Dermis microvascular lymphatic vessel endothelial cell (primary cell): ENCODE measurements at places on chromosomes 13 and 19. TPM values are rescaled to one million over a fixed set of nuclear protein-coding genes. Genes with fewer than 3 reads are reported as not detected.

Gene SBK2
- total RNA-seq, result not detected in 2 replicates

Gene NRTN
- total RNA-seq, result 0.13 and 0.51 TPM in 2 replicates

DNA sequence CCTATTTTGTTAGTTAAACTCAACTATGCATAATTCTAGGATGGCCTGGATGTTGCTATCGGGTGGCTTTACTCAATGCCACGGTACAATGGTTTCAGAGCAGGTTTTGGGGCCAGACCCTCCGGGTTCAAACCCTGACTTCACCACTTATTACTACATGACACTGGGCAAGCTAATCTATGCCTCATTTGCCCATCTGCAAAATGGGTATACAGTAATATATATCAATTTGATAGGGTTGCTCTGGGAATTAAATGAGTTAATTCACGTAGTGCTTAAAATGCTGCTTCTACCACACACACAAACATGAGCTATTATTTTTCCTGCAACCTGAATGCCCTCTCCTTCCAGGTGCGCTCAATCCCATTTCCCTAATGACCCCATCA is 839 bp downstream of the ESD start:
- DNase-seq, result no peak

Gene CABP5
- total RNA-seq, result not detected in 2 replicates

Gene PSMD8
- total RNA-seq, result 240 and 269 TPM in 2 replicates

DNA sequence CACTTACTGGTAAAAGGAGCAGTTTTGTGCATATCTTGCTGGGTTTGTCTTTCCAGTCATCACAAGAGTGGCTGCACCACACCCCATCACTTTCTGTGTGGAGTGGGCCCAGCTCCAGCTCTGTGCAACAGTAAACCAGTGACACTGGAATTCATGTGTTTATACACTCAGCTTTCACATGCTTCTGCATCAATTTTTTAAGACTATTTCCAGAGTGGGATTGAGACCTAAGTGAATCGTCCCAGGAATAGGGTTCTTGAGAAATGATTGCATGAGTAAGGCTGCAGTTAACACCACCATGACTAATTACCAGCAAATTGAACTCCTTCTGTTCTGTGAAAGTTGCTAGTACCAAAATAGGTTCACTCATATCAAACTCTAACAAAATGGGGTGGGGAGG is 5.3 kb upstream of the CFAP97D2 start:
- no peak for DNase-seq
